Myometrial cell (primary cell): ENCODE measurements at places on chromosomes 16 and 17. TPM values are rescaled to one million over a fixed set of nuclear protein-coding genes. Genes with fewer than 3 reads are reported as not detected.

AOC3 gene
- total RNA-seq, result not detected in 2 replicates

KRT13 gene
- 0.35 TPM in 1 of 2 replicates, not detected in the other for total RNA-seq

PYCARD gene
- total RNA-seq, result 87.2 and 112 TPM in 2 replicates

SOX15 gene
- 2.5 TPM in 1 of 2 replicates, not detected in the other for total RNA-seq

CACNG4 gene
- not detected in 2 replicates for total RNA-seq

CCL16 gene
- total RNA-seq, result not detected in 2 replicates

PRSS21 gene
- 5.5 TPM in 1 of 2 replicates, not detected in the other for total RNA-seq

USP6 gene
- 0.18 TPM in 1 of 2 replicates, not detected in the other for total RNA-seq

COPZ2 gene
- total RNA-seq, result 87.7 and 94.6 TPM in 2 replicates

INCA1 gene
- total RNA-seq, result under 0.01 and 0.53 TPM in 2 replicates

XYLT1 gene
- total RNA-seq, result 5.1 and 5.5 TPM in 2 replicates

EVI2A gene
- 3.5 and 6.0 TPM in 2 replicates for total RNA-seq

HS3ST3A1 gene
- total RNA-seq, result 16.0 and 20.5 TPM in 2 replicates

CCL5 gene
- total RNA-seq, result not detected in 2 replicates

IL17C gene
- total RNA-seq, result 1.4 TPM in 1 of 2 replicates, not detected in the other

NETO2 gene
- total RNA-seq, result 8.6 and 26.9 TPM in 2 replicates

CAVIN1 gene
- total RNA-seq, result 810 and 847 TPM in 2 replicates

MYH2 gene
- total RNA-seq, result under 0.01 TPM in 1 of 2 replicates, not detected in the other

GAS2L2 gene
- total RNA-seq, result not detected in 2 replicates

NOTUM gene
- not detected in 2 replicates for total RNA-seq

WFIKKN1 gene
- total RNA-seq, result 0.86 TPM in 1 of 2 replicates, not detected in the other

FOXJ1 gene
- not detected in 2 replicates for total RNA-seq

TBC1D3L gene
- total RNA-seq, result 1.9 and 4.0 TPM in 2 replicates
